ENCODE measurements at places on chromosomes 5 and 9. TPM values are rescaled to one million over a fixed set of nuclear protein-coding genes. Genes with fewer than 3 reads are reported as not detected.

Gene ABO
- total RNA-seq = 5.1 TPM

Gene COL23A1
- 7.5 TPM for total RNA-seq

Gene GFI1B
- 2.0 TPM for total RNA-seq

Gene CARD6
- 3.7 TPM for total RNA-seq

Measured in metanephros (tissue), 2 donors.